ENCODE measurements at places on chromosomes 5 and 9. TPM values are rescaled to one million over a fixed set of nuclear protein-coding genes. Genes with fewer than 3 reads are reported as not detected.
A peak's percentile ranks its signal among the peaks of the same experiment; 100 is the strongest.

DNA sequence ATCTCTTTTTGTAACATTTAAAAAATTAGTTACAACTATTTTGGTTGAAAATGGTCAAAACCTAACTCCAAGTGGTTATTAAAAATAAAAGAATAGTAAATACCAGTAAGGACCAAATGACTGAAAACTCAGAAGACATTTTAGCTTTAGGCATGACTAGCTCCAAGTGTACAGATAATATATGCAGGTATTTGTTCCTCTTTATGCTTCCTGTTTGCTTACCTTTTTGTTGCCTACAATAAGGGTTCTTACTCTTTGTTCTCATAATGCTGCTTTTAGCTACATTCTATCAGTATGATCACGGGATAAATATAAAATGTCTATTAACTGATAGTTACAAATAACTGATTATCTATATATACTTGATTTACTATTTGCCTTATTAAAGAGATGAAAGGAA, 259.6 kb downstream of the CDH12 start:
- no peak for DNase-seq

- peak; percentile 34 for DNase-seq
Observed at GRCh38 chr9:137354845-137355760, 53.0 kb upstream of the NRARP start.

DNA sequence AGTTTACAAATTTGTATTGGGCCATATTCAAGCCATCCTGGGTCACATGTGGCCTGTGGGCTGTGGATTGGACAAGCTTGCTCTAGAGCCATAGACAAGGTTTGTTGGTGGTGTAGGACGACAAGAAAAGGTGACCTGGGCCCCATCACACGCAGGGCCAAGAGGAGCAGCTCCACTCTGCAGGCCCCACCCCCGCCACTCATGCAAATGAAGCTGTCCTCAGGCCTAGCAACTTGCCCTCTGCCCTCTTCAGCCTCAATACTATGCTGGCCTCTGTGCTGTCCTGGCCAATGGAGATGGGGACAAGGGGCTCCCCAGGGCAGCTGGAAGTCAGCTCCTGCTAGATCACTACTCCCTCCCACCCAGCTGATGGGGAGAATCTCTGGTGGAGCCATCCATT, 55.2 kb upstream of the TMEM252 start:
- no peak for DNase-seq

GRCh38 chr9:111839387-111839786, 44.6 kb upstream of the SHOC1 start:
- no peak for DNase-seq

The PCDHB5 gene
- 0.07 TPM for total RNA-seq

The GRXCR2 gene
- not detected for total RNA-seq

The PLAC8L1 gene
- 0.44 TPM for total RNA-seq

DNA sequence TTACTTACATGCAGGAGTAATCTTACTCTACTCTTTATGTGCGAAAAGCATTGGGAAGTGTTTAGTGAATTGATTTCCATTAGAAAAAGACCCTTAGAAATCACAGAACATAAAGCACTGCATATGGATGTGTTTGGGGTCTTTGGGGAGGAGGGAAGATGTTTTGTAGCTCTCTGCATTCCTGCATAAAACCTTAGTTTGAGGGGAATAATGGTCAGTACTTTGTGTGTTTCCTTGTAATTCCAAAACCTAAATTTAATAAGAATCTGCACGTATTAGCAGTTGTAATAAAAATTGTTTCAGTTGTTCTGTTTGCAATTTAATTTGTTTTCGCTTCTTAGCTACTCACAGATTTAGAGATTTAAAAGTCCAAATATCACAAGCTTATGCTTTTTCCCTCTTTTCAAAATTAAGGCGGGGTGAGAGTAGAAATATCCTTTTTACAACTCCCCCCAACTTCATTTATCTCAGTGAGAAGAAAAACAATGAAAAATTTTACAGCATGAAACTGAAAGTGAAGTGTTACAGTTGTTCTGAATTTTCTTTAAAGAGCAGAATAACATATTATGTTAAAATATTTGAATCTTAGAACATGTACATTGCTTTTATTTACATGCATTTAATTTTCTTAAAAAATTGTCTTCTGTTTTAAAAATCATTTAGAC, 143.8 kb downstream of the SMARCA2 start:
- DNase-seq = no peak
